ENCODE measurements at places on chromosomes 6 and 20.
A peak's percentile ranks its signal among the peaks of the same experiment; 100 is the strongest.

DNA sequence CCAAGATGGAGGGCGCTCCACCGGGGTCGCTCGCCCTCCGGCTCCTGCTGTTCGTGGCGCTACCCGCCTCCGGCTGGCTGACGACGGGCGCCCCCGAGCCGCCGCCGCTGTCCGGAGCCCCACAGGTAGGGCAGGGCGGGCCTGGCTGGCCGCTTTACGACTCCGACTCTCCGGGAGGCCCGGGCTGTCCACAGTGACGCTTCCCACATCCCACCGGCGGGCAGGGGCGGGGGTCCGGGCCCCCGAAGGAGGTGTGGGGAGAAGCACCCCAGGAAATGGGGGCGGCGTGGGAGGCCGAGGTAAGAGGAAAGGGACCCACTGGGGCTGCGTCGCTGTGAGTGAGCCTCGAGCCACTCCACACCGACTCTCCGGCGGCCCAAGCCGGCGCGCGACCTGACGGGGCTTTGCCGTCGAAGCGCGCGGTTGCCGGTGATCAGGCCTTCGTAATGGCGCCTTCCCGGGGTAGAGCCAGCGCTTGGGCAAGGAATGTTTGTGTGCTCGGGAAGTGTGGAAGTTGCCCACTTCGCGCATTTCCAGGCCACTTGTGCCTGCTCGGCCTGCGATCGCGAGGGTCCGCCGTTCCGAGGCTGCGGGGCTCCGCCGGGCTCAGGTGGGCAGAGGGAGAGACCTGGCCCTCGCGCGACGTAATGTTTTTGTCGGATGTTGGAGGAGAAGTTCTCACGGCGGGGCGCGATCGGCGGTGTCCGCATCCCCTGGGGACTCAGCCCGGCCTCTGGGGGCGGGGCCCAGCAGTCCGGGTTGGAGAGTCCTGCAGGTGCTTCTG, 427 bp downstream of the GINM1 start:
- peak; percentile 38 for DNase-seq

DNA sequence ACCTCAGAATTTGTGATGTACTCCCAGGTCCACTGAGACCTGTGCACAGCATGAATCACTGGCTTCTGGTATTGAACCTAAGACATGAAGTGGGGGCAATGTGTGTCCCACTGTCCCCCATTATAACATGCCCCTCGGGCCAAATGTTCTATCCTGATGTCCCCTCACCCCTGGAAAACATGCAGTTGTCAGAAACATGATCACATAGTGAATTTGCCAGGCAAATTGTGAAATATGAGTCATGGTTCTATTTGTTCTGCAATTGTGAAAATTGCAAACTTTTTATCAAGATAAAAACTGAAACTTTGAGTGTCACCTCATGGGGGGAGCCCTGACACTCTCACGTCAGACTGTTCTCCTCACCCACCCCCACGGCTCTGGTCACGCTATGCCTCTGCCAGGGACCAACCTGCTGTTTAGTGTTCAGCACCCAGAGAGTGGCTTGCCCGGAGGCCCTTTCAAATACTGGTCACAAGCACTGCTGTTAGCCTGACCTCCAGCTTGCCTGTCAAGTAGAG, 305.3 kb downstream of the CLIC5 start:
- peak; percentile 42 for DNase-seq

DNA sequence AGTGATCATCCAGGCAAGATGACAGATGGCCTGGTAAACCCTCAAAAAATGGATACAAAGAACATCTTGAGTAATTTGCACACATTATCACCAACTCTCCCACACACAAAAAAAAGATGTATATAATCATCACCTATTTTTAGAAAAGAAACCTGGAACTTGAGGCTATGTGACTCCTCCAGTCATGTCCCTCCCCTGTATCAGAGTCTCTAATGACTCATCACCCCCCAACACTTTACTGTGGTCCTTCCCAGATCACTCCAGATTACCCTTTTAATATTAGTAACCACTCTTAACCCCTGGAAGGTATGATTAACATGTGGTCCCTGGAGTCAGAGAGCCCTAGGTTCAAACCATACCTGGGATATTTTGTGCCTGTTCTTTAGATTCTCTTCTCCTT, 144.8 kb downstream of the ZNF217 start:
- DNase-seq: no peak

DNA sequence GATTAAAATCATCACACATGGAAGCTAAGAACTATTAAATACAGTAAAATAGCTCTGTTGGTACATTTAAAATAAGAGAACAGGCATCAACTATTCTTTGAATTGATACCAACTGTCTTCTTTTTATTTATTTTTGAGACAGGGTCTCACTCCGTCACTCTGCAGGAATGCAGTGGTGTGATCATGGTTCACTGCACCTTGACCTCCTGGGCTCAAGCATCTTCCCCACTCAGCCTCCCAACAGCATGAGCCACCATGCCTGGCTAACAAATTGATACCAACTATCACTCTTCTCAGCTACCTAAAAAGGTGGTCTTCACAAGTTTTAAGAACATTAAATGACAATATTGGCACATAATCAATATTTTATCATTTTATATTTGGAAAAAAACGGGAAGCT, 7.8 kb upstream of the PNISR start:
- no peak for DNase-seq

- no peak for DNase-seq
Measured at GRCh38 chr6:161547617-161548016, 273.8 kb upstream of the AGPAT4 start.

- no peak for DNase-seq
Measured at GRCh38 chr20:43789593-43789992, 62.8 kb upstream of the GTSF1L start.

- no peak for DNase-seq
Measured at GRCh38 chr20:33842346-33842745, 31.2 kb downstream of the CHMP4B start.

DNA sequence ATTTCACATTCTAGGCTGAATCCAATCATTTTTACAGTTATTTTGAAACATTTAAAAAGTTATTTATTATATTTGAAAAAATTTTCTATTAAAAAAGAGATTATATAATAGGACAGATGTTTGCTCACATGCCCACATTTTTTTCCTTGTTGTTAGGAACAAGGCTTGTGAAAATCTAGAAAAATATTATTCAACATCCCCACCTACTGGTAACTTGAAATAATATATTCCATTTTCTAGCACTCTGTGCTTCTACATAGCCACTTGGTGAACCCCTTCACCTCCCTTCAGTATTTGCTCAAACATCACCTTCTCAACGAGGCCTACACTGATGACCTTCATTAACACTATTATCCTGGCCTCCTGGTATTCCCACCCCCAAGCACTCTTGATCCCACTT, 18.3 kb upstream of the GPRC6A start:
- no peak for DNase-seq

- no peak for DNase-seq
Measured at GRCh38 chr20:4603724-4604123, 118.0 kb upstream of the PRND start.

GRCh38 chr20:37502654-37503053, 18.4 kb upstream of the NNAT start:
- DNase-seq: no peak

DNA sequence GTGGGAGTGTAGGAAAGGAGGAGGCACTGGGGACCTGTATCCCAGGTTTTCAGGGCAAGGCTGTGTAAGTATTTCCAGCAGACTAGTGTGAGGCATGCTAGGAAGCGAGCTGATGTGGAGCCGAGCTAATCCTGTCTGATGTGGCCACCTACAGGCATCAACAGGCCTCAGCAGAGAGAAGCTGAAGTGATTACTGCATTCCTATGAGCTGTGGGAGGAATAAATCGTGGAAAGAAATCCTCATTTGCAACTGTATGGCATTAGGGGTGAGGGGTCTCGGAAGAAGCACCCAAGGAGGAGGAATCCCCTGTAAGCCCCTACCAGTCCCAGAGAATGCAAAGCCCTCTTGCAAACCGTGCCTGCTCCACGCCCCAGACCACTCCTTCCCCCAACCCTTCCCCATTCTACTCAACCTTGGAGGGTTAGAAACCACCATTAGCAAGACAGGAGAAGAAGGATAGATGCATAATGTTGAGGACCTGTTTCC, 41.6 kb downstream of the C6orf15 start:
- DNase-seq: no peak

- no peak for DNase-seq
Measured at GRCh38 chr6:71287038-71287437, 1.6 kb upstream of the OGFRL1 start.

DNA sequence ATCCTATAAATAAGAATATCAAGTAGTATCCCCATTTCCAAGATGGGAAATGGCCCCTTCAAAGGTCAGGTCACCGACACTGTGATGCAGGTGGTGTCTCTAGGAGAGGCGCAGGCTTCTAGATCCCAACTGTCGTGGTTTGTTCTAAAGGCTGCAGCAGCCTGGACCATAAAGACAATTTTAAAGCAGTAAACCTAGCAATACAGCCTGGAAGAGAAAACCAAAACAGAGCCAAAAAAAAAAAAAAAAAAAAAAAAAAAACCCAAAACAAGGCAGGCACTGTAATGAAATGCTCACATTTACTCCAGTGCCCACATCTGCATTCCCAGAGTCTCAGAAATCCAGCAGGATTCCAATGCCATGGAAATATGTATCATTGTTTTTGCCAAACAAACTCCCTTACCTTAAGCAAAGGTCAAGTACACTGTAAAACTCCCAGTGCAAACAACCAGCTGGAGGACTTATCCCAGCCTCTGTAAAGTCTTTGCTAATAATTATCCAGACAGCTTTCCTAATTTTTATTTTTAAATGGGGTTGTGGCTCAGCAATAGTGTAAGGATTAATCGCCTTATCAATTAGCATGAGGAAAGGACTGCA, 98.2 kb downstream of the PSMG4 start:
- no peak for DNase-seq

GRCh38 chr6:146962329-146962728, 241.9 kb upstream of the STXBP5 start:
- DNase-seq: no peak

DNA sequence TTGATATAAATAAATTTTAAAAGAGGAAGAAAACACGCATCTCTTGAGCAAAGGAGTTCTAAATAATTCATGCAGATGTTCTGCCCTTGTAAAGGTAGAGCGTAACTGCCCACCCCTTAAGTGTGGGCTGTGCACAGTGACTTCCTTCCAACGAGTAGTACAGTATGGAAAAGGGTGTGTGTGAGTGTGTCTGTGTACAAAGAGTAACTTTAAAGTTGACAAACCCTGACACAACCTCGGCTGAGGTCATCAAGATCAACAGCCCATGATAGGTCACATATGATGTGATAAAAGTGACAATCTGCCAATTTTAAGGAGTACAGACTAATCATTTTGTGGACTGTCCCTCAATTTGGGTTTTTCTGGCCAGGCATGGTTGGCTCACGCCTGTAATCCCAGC, 225.7 kb downstream of the ATXN1 start:
- DNase-seq: no peak

DNA sequence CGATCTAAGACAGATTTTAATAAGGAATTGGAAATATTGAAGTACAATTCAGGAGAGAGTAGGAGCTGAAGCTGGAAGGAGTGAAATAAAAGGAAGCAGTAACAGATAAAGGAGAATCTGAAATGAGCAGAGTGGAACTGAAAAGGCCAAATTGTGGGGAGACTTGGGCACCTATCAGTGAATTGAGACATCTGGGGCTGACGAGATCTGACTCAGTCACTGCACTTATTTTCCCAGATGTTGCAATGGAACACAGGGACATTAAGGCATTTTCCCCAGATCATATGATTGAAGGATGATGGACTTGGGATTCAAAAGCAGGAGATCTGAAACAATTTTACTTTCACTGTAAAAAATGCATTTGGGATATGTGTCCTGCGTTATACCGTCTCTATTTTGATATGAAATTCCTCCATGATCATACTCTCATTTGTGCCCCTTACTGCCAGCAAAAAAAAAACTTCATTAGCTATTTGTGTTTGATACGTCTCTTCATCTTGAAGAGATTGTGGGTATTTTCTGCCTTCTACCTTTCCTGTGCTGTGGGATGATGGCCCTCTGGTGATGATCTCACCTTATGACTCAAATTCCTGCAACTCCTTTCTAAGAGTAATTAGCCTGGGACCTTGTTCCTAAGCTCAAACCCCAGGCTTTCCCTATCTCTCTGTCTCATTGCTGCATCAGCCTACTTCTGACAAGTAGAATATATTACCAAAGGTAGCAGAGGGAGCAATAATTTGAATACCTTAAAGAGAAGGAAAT, 278.5 kb upstream of the MAN1A1 start:
- no peak for DNase-seq
